ENCODE measurements at places on chromosomes 6 and 20.

GRCh38 chr20:9705722-9706476 is 133.0 kb downstream of the PAK5 start:
- DNase-seq, result no peak

DNA sequence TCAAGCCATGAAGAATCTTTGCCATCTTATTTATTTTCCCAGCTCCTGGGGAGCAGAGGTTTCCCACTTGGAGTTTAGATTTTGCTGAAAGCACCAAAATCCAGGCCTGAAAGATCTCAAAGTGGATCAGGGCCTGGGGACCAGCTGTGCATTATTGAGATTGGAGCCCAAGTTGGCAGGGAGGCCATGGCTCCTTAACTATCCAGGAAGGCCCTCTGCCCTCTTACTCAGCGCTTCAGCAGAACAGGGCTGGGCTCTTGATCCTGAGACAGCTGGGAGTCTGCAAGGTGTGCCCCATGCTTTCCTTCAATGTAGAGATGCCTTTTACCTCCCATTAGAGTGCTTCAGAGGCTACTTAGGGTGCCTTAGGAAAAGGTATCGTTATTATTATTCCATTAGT is 24.6 kb downstream of the FOXO3 start:
- no peak for DNase-seq

DNA sequence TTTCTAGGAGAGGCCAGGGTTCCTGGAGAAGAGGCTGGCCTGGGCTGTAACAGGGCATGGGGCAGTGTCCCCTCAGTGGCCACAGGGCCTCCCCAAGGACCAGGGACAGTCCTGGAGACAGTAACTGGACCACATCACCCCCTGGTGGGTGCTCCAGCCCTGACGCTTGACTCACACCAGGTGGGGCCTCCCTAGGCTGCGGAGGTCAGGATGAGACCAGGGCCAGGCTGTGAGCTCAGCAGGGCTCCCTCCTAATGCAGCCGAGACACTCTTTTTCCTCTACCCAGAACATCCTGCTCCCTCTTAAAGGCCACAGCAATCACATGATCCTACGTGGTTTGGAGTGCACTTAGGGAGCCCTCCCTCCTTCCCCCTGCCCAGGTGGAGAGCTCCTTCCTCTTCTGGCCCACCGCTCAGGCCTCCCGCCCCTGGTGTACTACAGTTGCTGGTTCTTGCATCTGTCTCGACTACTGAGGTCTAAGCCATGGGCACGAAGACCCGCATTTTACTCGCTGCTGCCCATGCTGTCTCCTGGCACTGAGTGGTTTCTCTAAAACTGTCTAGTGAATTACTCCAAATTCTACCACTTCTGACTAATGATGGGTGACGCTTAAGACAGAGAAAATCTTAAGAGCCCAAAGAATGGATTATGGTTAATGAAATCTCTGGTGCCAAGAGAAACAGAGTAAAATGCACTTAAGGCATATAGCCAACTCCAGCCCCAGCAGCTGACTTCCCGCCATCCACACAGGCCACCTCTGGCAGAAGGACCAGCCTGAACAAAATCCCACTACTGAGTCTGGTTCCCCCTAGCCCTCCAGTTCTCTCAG is 166.1 kb upstream of the CST7 start:
- DNase-seq, result no peak

DNA sequence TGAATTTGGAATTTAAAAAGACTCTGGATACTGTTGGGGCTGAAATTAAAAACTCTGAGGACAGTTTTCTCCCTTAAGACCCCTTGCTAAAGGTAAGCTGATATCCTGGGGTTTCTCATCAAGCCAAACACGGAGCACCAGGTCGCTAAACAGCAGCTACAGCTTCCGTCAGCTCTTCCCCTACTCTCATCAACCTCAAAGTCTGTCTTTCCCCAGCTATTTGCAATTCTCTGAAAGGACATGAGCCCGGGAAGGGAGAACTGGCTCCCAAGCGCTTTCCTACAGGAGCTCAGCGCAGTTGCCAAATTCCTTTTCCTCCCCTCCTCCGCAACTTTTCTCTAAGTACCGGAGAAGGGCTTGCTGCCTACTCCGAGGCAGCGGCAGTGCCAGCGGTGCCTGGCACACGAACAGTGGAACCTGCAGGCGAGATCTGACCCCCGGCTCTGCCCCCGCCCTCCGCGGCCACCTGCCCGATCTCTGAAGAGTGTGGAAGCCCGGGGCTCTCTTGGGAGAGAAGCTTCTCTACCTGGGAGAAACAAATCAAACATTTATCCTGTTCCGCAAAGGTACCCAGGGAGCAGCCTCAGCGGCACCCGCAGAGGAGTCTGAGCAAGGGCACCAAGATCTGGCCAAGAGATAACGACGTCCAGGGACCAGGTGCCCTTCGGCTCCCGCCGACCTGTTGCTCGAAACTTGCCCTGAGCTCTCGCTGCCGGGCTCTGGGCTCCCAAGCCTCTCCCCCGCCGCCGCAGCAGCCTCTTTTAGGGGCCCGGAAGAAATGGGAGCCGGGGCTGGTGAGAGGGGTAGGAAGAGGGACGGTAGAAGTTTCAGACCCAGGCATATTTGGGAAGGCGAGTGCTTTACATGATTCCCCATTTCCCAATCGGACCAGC is 2.2 kb downstream of the CBLN4 start:
- DNase-seq, result no peak

- DNase-seq, result no peak
Observed at GRCh38 chr6:45074439-45074838, 253.7 kb upstream of the RUNX2 start.

GRCh38 chr6:15363523-15364400 is 117.9 kb downstream of the JARID2 start:
- DNase-seq, result no peak

DNA sequence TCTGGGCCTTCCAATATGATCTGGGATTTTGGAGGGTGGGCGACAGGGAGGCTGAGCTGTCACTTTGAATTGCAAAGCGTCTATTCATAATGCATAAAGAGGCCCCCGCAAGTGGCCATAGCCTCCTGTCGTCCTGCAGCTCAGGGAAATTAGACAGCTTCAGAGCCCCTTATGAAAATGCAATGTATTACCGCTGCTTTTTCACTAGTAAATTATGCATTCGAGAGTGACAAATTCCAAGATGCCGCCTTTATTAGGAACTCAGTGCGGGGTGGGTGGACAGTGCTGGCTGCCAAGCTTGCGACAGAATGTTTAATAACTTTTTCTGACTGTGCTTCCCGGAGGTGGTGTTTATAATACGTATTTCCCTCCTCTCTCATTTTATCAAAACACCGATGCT is 168.5 kb downstream of the DHX35 start:
- DNase-seq, result no peak

DNA sequence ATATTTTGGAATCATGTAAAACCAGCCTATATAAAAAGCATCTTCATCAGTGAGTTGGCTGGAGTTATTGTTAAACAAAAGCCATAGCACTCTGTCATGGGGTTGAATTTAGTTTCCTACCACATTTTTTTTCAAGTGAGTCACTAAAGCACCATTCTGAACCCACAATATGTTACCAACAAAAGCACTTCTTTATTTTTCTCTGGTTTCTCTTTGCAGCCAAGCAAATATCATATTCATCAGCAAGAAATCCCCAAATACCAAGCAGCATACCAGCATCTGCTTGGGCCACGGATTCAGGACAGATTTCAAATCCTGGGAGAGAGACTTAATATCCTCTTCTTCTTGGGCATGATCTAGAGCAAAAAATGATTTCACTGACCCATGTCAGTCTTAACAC is 441.4 kb downstream of the BCKDHB start:
- DNase-seq, result no peak

GRCh38 chr6:142850679-142851423 is 94.1 kb downstream of the HIVEP2 start:
- no peak for DNase-seq

- DNase-seq, result no peak
Observed at GRCh38 chr6:7566617-7567173, 23.3 kb upstream of the SNRNP48 start.

DNA sequence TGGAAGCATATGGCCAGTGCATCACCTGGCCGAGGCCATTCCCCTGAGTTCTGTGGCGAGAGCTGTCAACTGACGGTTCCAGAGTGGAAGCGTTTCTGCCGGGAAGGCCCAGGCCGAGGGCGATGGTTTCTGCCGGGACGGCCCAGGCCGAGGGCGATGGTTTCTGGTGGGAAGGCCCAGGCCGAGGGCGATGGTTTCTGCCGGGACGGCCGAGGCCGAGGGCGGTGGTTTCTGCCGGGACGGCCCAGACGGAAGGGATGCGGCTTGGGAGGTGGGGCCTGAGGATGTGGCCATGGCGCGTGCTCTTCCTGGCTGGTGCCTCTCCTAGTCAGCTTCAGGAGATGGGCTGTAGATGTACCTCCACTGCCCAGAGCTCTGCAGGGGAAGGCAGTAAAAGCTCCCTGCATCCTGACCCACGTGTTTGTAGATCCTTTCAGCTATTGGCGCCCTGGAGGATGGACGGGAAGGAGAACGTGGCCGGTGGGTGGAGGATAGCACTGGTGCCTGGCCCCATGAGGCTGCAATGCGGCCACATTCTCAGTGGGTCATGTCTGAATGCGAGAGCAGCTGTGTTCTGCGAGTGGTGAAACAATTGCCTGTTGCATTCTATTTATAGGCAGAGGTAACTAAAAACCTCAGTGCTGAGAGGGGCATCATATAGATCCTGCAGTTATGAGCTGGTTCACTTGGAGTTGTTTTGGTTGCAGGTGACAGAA is 12.8 kb downstream of the TPD52L2 start:
- DNase-seq, result no peak

GRCh38 chr6:132954936-132955335 is 140.6 kb downstream of the RPS12 start:
- no peak for DNase-seq

- peak; percentile 93 for DNase-seq
Observed at GRCh38 chr20:31670371-31671228, 32.9 kb downstream of the COX4I2 start.

GRCh38 chr6:111724505-111724904 is 118.8 kb upstream of the TRAF3IP2 start:
- DNase-seq, result no peak

DNA sequence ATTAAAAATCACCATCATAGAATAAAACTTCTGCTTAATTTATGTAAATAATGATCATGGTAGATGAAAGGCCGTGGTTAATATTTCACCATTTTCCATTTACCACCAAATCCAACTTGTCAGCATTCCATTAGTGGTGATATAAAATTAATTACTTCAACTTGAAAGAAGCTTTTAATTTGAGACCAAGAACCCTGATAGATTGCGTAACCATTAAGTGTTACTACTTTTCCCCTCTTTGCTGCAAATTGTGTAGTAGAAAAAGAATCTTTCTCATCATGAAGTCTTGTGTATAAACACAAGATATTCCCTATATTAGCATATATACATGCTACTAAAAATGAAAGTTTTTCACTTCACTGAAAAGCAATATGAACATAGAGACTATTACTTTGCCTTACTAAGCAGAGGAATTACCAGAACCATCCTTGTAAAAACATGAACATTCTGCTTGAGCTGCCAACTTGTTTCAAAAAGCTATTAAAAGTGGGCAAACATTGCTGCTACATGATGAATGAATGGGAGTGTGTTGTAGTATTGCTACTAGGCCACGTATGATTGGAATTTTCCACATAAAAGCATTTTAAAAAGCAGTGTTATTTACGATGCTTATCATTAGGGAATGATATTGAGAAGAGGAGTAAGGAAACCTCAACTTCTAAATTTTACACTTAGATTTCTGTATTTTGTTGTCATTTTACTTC is 35.0 kb downstream of the STX11 start:
- DNase-seq, result no peak

DNA sequence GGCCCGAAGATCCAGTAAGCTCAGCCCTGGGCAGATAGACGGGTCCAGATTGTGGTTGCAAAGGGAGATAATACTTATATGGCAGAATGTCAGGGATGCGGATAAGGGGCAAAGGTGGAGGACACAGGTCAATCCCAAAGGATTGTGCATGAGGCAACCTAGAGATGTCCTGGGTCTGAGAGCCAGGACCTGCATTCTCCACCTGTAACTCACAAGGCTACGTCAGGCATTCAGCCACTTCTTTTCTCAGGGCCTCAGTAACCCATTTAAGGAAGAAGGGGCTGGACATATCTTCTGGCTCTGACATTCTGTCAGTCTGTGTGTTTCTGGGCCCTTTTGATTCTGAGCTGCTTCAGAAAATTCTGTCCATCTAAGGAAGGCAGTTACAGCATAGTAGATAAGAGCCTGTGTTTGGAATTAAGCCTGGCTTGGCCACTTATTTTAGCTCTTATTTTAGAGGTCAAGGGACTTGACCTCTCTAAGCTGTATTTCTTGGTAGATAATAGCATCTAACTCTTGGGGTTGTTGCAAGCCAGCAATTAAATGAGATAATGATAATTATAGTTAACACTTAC is 40.2 kb downstream of the CNBD2 start:
- no peak for DNase-seq

- DNase-seq, result peak; percentile 9
Observed at GRCh38 chr20:36808317-36809257, 35.0 kb upstream of the DSN1 start.

- peak; percentile 20 for DNase-seq
Observed at GRCh38 chr6:4606821-4607704, 169.1 kb upstream of the CDYL start.

DNA sequence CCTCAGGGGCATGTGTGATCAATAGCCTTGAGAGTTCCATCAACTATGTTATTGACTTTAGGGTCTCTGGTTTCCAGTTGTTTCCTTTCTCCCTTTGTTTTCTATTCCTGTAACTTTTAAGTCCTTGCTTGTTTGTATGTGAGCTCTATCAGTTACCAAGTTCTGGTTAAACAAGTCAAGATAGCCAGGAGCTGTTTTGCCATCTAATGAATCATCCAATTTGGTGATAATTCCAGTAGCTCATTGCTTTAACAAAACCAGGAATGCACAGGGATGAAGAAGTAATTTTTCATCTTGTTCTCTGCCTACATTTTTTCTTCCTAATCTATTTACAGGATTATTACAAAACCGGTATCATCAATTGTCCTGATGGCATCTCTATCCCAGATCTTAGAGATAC is 36.5 kb downstream of the KCTD20 start:
- no peak for DNase-seq

DNA sequence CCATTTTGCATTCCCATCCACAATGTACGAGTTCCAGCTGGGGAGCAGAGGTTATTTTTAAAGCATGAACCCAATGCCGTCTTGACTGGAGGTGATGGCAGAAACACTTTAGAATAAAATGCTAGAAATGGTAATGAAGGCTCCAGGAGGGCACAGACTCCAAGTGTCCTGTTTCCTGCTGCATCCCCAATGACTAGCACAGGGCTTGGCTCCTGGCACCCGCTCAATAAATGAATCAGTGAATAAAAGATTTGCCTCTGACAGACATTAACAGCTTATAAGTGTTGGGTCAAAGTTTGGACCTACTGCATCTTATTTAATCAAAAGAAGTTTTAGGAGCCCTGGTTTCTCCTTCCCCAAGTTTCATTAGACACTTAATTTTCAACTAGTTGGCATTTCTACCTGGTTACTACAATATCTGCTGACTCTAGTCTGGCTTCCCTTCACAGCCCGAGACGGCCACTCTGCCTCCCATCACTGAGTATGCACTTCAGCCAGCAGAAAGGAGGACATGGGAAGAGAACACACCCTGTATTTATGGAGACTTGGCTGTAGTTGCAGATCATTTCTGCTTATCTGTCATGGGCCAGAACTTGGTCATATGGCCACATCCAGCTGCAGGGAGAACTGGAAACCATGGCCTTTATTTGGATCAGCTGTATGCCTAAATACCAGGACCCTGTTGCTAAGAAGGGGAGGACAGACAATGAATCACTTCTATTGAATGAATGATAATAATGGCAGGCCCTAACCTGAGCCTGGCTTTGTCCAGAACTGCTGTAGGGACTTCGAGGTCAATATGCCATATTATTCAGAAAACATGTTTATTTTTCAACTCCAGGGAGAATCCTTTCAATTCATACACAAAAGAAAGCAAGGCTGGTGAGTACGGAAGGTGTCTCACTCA is 63.1 kb downstream of the TTI1 start:
- no peak for DNase-seq

- no peak for DNase-seq
Observed at GRCh38 chr6:28875191-28875747, 48.5 kb downstream of the TRIM27 start.

Data from NCI-H748 treated with DMSO at 0.1 percent for 48 hours (cell line).